Naive B cell (primary cell): ENCODE measurements at places on chromosomes 12 and 14. TPM values are rescaled to one million over a fixed set of nuclear protein-coding genes. Genes with fewer than 3 reads are reported as not detected.

- H3K27ac ChIP-seq: no peak overlapping the region
- H3K4me3 ChIP-seq: no peak overlapping the region
- no peaks in the 10 kb centered on the region for H3K36me3 ChIP-seq
- no peaks in the 10 kb centered on the region for H3K27me3 ChIP-seq
- no peaks in the 10 kb centered on the region for H3K4me1 ChIP-seq
Measured at GRCh38 chr12:50205648-50206047, 38.5 kb upstream of the CERS5 start.

GRCh38 chr12:125890366-125890905 is 825.2 kb downstream of the AACS start:
- H3K4me1 ChIP-seq: no peaks in the 10 kb centered on the region
- no peaks in the 10 kb centered on the region for H3K27me3 ChIP-seq
- H3K36me3 ChIP-seq: no peaks in the 10 kb centered on the region
- no peak for DNase-seq

GRCh38 chr12:101720118-101720517 is 19.1 kb downstream of the SYCP3 start:
- H3K4me3 ChIP-seq: no peak overlapping the region
- H3K36me3 ChIP-seq: peaks cover 20% of the 10 kb centered on the region
- no peak for DNase-seq

DNA sequence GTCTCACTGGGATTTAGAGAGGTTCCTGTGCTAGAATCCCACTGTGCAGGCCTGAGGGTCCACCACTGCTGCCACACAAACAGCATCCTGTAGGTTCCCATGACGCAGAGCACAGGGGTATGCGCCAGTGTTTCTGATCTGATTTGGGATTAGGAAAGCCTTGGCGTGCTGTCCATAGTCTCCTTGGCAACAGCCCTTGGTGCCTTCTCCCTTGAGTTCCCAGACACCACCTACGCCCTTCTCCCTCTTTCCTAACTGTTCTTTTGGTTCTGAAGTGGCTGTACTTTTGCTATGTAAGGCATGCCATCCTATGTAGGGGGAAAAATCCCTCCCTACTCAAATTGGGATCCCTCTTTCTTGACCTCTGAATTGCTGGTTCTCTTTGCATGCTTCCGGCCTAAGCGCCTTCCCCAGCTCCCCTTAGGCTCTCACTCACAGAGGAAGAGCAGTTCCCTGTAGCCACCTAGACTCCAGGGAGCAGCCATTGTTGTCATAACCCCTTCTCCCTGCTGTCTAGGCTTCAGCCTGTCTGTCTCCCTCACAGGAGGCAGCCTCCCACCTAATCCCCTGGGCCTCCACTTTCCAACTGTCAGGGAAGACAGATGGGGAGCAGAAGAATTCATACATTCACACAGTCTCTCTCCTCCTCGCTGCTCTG is 14.8 kb upstream of the RIC8B start:
- peaks cover 3% of the 10 kb centered on the region for H3K27me3 ChIP-seq
- DNase-seq: no peak
- peaks cover 19% of the 10 kb centered on the region for H3K4me1 ChIP-seq

The OR6C6 gene
- polyA plus RNA-seq: not detected

- H3K27me3 ChIP-seq: no peaks in the 10 kb centered on the region
- DNase-seq: no peak
- no peak overlapping the region for H3K4me3 ChIP-seq
- H3K27ac ChIP-seq: no peak overlapping the region
Measured at GRCh38 chr12:71492604-71493003, 53.0 kb downstream of the LGR5 start.

DNA sequence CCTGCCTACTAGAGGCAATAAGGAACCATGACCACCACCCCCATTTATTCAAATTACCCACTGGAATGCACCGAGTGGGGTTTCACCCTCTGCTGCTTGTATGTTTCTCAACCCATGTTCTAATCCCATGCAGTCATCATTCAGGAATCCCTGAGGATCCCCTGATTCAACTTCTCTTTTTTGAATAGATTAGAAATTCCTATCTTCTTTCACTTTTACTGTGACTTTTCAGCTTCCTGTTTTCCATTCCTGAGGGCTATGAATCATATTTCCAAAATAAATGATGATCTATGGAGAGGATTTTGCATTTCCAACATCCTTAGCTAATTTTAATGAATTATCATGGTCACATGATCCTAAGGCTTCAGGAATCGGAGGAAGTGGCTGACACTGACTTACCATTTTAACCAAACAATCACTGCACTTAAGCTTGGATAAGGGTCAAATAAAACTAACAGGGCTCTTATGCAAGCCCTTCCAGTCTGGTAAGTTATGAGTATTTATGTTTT is 19.4 kb upstream of the P2RX4 start:
- H3K36me3 ChIP-seq: no peaks in the 10 kb centered on the region
- H3K4me3 ChIP-seq: no peak overlapping the region
- peaks cover 4% of the 10 kb centered on the region for H3K4me1 ChIP-seq
- no peak for DNase-seq

GRCh38 chr12:6899837-6900519 is 4.6 kb upstream of the LRRC23 start:
- no peak overlapping the region for H3K4me3 ChIP-seq
- H3K4me1 ChIP-seq: peaks cover 5% of the 10 kb centered on the region
- H3K27me3 ChIP-seq: no peaks in the 10 kb centered on the region
- no peak overlapping the region for H3K27ac ChIP-seq
- no peaks in the 10 kb centered on the region for H3K36me3 ChIP-seq

The TSPAN8 gene
- polyA plus RNA-seq: not detected

GRCh38 chr12:132700212-132700822 is 10.3 kb upstream of the PGAM5 start:
- no peak overlapping the region for H3K27ac ChIP-seq
- no peak for DNase-seq
- peaks cover 29% of the 10 kb centered on the region for H3K4me1 ChIP-seq
- no peaks in the 10 kb centered on the region for H3K27me3 ChIP-seq

The TCHP gene
- 5.8 TPM for polyA plus RNA-seq

The FGF6 gene
- polyA plus RNA-seq: not detected

DNA sequence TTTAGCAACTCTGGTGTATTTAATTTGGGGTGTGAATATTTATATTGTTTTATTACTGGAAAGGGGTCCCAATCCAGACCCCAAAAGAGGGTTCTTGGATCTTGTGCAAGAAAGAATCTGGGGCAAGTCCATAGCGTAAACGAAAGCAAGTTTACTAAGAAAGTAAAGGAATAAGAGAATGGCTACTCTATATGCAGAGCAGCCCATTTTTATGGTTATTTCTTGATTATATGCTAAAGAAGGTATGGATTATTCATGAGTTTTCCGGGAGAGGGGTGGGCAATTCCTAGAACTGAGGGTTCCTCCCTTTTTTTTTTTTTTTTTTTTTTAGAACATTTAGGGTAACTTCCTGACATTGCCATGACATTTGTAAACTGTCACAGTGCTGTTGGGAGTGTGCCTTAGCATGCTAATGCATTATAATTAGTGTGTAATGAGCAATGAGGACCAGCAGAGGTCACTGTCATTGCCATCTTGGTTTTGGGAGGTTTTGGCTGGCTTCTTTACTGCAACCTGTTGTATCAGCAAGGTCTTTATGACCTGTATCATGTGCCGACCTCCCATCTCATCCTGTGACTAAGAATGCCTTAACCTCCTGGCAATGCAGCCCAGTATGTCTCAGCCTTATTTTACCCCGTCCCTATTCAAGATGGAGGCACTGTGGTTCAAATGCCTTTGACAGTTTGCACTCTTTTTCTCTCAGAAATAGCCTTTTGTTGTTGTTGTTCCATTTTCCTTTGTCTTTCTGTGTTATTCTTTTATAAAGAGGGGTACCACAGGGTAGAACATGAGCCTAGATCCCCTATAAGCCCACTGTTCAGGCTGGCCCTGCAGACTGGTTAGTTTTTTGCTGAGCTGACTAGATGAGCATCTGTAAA is 75.5 kb upstream of the DCD start:
- H3K27ac ChIP-seq: no peak overlapping the region
- H3K27me3 ChIP-seq: peaks cover 22% of the 10 kb centered on the region
- no peaks in the 10 kb centered on the region for H3K36me3 ChIP-seq
- no peak overlapping the region for H3K4me3 ChIP-seq
- peaks cover 4% of the 10 kb centered on the region for H3K4me1 ChIP-seq
- peak; percentile 7 for DNase-seq

The KCNJ8 gene
- not detected for polyA plus RNA-seq

DNA sequence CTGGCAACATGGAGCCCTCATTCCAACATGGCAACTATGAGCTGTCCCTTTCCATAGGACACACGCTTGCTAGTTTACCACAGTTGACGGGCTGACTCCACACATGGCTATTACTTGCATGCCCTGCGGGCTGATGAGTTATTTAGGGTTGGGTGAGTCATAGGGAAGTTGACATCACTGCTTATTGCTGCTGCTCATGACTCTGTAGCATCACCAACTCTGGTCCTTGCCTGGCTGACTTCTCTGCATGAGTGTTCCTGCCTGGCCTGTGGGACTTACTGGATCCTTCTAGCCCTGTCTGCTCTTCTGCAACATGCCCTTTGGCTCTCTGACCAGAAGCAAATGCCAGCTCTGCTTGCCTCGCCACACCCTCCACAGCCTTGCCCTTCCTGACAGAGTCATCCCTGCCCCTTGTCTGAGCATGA is 199.5 kb downstream of the ANO6 start:
- no peak overlapping the region for H3K4me3 ChIP-seq
- no peaks in the 10 kb centered on the region for H3K27me3 ChIP-seq
- H3K36me3 ChIP-seq: peaks cover 15% of the 10 kb centered on the region
- no peak for DNase-seq
- H3K27ac ChIP-seq: no peak overlapping the region

- no peak overlapping the region for H3K27ac ChIP-seq
- H3K4me1 ChIP-seq: no peaks in the 10 kb centered on the region
- peak; percentile 60 for DNase-seq
- no peak overlapping the region for H3K4me3 ChIP-seq
Measured at GRCh38 chr14:23929822-23930294, 23.7 kb upstream of the DHRS4 start.

The JAG2 gene
- not detected for polyA plus RNA-seq

DNA sequence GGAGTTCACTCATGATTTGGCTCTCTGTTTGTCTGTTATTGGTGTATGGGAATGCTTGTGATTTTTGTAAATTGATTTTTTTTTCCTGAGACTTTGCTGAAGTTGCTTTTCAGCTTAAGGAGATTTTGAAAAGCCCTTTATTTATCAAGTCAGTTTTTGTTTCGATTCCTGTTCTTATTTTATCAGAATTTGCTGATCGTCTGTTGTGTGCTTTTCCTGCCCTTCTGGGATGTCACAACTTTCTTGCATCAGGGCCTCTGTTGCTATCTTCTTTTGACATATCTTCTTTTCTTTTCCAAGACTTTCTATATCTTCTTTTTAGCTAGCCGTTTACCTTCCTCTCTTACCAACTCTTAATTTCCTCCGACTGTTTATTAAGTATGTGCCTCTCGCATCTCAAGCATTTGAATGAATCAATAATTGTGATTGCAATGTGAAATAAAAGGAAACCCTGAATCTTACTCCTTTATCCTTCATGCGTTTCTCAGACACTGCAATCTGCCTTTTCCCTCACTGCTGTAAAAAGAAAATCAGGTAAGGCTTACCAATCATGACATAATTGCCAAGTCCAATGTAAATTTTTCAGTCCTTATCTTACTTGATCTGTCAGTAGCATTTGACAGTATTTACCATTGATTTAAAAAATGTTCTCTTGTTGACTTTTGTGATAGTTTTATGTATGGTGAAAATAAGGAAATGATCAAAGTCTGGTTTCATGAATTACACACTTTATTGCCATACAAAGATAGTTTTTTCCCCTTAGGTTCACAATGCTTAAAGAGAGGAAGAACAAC is 53.0 kb downstream of the ETNK1 start:
- DNase-seq: no peak
- no peak overlapping the region for H3K4me3 ChIP-seq
- no peaks in the 10 kb centered on the region for H3K27me3 ChIP-seq
- H3K4me1 ChIP-seq: peaks cover 5% of the 10 kb centered on the region
- H3K36me3 ChIP-seq: peaks cover 39% of the 10 kb centered on the region
- H3K27ac ChIP-seq: peak overlapping the region; percentile 62

DNA sequence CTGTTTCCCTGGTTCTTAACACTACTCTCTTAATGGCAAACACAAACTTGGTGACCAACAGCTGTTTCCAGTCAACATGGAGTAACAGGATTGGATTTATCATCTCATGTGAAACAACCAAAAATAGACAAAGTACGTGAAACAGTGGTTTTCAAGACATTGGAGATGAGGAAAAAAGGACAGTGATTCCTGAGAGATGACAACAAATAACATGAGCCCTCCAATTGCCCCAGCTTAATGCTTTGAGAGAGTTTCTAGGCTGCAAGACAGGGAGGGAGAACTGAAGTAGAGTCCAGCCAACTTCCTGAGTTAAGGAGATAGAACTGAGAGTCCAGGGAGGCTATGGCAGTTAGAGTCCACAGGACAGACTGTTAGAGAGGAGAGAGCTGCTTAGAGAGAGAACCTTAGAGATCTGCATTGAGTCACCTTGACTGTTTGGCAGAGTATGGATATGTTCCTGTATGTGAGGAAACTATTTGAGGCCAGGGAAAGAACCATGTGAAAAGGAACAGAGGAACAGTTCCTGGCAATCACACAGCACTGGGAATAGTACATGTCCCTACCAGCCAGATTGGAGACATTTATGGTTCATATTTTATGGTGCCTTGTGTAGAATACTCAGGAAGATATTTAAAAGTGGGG is 106.4 kb downstream of the PCNX1 start:
- H3K36me3 ChIP-seq: peaks cover 44% of the 10 kb centered on the region
- H3K27ac ChIP-seq: no peak overlapping the region
- H3K27me3 ChIP-seq: no peaks in the 10 kb centered on the region
- no peak overlapping the region for H3K4me3 ChIP-seq
- DNase-seq: no peak

The ABCC9 gene
- not detected for polyA plus RNA-seq

DNA sequence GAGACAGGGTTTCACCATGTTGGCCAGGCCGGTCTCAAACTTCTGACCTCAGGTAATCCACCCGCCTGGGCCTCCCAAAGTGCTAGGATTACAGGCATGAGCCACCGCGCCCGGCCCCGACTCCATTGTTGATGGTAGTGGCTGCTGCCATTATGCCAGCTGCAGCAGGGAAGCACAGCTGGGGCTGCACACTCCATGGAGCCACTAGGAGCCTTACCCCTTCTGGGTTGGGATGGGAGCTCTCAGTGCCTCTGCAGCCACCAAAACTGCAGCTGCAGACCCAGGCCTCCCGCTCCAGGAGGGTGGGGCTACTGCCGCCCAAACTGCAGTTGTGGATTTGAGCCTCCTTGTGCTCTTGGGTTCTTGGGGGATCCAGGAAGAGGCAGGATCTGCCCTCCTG is 25.9 kb downstream of the TCHP start:
- H3K4me1 ChIP-seq: no peaks in the 10 kb centered on the region
- peaks cover 8% of the 10 kb centered on the region for H3K36me3 ChIP-seq
- H3K4me3 ChIP-seq: no peak overlapping the region
- no peak overlapping the region for H3K27ac ChIP-seq
- no peaks in the 10 kb centered on the region for H3K27me3 ChIP-seq

GRCh38 chr14:103228866-103229265 is 105.2 kb upstream of the EIF5 start:
- H3K27me3 ChIP-seq: peaks cover 14% of the 10 kb centered on the region
- no peak overlapping the region for H3K27ac ChIP-seq
- H3K4me3 ChIP-seq: no peak overlapping the region
- H3K36me3 ChIP-seq: no peaks in the 10 kb centered on the region
- DNase-seq: no peak

DNA sequence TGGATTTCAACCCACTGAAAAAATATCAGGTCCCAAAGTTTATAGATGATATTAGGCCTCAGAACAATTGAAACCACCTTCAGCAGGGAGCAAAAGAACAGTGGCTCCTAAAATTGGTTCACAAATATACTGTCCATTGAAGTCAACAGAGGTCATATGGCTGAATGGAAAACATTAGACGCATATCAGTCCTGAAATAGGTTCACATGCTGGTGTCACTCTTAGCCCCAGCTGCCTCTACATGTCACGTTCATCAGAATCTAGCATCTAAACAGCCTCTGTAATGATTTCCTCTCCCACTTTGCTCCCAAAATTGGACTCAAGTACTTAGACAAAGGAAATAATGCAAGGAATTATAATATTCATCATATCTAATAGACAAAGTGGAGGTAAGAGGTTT is 8.7 kb downstream of the FLRT2 start:
- no peak overlapping the region for H3K27ac ChIP-seq
- no peak for DNase-seq
- H3K4me1 ChIP-seq: no peaks in the 10 kb centered on the region
